ENCODE measurements at places on chromosomes 4 and X.

GRCh38 chrX:53442322-53442631 is 8.1 kb upstream of the HSD17B10 start:
- no peak for DNase-seq

- DNase-seq, result no peak
These were observed 40.9 kb downstream of the SEL1L3 start for GRCh38 chr4:25821899-25822298.

GRCh38 chrX:20680998-20681397 is 414.3 kb upstream of the RPS6KA3 start:
- no peak for DNase-seq

- DNase-seq, result no peak
These were observed 2.7 kb downstream of the FAT4 start for GRCh38 chr4:125317525-125317877.

DNA sequence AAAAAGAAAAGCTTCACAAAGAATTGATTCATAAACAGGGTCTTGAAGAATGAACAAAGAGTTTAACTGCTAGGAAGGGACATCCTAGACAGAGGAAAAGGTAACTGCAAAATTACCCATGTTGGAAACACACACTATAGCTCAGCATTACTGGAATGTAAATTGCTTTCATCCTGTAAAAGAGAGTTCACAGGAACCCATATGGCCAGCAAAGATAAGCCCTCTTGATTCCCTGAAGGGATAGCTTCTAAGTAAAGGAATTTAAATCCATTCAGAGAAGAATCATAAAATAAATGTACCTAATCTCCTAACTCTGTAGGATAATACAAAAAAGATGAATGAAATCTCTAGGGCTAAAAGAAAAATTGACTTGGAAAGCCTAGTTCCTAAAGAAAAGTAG is 107.1 kb upstream of the INTU start:
- DNase-seq, result no peak

DNA sequence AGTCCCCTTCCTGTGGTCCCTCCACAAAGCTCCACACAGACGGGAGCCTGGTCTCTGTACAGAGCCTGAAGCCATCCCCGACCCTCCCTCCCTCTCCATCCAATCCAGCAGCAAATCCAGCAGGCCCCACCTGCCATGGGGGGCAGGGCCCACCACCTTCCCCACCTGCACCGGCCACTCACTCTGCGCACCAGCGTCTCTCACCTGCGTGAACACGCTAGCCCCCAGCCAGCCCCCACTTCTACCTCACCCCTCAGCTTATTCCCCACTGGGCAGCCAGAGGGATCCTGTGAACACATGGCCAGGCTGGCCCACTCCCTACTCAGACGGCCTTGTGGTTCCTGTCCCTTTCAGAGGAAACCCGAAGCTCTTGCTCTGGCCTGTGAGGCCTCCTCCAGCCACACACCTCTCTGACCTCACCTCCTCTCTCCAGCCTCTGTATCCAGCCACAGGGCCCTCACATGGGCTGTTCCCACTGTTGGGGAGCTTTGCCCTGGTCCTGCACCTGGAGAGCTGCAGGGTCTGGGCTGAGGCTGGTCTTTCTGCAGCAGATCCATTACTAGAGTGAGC is 70.9 kb downstream of the WFS1 start:
- DNase-seq, result no peak

GRCh38 chrX:31433856-31434255 is 362.0 kb upstream of the FTHL17 start:
- no peak for DNase-seq

GRCh38 chrX:150887906-150888465 is 10.5 kb downstream of the CD99L2 start:
- DNase-seq, result no peak

DNA sequence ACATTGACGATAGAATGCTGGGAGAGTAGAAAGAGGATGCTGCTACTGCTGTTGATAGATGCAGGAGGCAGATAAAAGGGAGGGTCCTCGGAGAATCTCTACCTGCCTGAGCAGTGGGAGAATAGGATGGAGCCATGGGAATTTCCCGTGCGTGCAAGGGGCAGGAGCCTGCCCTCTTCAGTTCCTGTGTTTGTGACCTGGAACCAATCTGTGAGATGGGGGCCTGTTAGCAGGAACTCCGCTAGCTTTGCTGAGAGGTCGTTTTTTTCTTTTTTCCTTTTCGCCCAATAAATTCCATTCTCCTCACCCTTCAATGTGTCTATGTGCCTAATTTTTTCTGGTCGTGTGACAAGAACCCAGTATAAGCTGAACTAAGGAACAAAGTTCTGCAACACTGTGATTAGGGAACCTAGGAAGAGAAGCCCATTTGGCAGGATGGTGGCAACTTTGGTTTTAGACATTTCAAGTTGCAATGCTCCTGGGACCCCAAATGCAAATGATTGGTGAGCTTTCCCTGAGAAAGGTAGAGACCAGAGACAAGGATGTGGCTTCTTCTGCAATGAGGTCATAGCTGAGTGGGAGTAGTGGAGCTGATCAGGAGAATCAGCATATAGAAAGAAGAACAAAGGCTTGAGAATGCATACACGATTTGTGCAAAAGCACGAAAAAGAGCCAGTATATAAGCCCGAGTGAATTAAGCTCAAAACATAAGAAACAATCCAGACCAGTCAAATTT is 23.9 kb downstream of the SLC39A8 start:
- no peak for DNase-seq

DNA sequence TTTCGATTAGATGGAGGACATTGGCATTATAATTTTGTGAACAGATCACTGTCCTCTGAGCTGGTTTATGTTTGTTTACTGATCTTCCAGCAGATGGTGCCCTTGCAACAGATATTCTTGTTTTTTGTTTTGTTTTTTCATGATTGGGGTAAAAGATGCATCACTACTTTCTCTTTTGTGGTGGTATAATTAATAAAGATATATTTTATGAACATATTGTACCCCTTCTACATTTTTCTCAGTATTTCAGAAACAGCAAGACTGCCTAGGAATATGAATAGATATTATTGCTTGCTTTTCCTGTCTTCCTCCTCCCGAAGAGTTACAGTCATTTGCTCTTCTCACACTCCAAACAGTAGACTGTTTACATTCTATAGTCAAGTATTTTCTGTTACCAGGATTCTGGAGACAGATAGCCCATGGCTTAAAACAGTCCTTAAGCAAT is 905.2 kb downstream of the TRAM1L1 start:
- DNase-seq, result no peak

DNA sequence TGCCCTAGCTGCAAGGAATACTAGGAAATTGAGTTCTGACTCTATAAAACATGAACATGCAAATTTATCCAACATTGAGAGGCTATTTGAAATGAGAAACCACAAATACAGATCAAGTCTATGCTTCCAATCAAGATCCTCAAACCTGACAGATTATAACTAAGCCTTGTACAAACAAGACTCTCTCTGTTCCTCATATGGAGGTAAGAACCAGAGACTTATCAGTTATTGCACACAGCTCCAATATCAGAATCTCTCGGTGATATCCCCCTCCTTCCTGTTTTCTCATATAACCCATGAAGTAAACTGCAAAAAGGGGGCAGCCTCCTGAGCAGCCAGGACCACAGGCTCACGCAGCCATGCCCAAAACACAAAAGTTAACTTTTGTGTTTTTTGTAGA is 36.5 kb downstream of the FBXW7 start:
- no peak for DNase-seq

DNA sequence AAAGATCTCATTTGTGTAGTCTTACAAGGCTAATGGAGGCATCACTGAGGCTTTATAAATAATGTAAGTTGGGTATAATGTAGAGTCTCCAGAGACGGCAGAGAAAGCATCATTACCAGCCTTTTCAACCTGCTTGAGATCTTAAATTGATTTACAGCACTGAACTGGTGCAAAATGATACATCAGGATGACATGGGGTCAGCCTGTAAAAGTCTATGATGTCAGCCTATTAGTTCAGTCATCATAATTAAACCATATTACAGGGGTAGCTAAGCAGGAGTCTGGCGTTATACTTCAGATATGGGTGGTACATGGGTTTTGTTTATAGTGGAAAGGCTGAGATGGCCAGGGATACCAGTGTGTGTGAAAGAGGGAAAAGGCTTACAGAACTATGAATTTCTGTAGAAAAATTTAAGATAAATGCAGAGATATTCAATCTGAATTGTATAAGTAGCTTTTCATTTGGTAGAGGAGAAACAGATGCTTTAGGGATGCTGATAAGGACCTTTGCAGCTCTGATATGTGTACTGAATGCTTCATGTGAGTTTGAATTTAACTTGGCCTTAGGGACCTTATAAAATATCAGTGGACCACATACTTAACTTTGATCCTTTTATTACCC is 2.7 kb downstream of the SMAD1 start:
- DNase-seq, result no peak

GRCh38 chrX:153931748-153932147 is 3.1 kb downstream of the NAA10 start:
- no peak for DNase-seq

- DNase-seq, result no peak
These were observed 7.4 kb upstream of the HNRNPD start for GRCh38 chr4:82381235-82381634.

- DNase-seq, result no peak
These were observed 53.3 kb downstream of the WDFY3 start for GRCh38 chr4:84913176-84913575.

DNA sequence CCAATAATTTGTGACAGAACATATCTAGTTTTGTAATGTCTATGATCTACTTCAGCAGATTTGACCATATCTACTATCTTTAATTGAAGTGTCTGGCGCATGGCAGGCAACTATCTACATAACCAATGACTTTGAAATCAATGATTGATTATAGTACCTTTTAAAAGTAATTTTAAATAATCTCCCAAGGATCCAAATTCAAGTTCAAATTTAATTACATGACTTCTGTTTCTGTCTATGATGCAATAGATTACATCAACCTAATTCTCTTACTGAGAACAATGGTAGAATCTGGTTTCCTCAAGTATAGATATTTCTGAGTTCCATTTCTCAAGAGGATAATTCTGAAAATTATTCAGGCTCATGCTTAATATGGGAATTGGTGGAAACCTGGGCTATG is 177.4 kb upstream of the IL15 start:
- no peak for DNase-seq

DNA sequence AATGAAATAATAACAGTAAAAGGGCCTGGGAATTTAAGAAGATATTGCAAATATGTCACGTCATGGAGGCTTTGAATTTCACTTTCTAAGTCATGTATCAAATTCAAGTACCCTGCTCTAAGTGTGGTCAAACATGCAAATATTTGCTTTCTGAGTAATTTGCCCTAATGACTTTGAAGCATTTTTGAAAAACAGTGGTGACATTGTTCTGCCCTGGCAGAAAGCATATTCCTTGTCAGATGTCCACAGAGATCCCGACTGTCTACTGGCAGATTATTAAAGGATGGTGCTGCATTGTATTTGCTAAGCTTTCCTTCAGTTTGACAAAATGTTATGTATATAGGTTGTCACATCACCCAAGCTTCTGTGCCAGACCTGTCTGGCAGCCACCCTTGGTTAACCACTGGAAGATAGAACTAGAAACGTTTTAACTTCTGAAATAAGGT is 92.5 kb downstream of the ANK2 start:
- no peak for DNase-seq

DNA sequence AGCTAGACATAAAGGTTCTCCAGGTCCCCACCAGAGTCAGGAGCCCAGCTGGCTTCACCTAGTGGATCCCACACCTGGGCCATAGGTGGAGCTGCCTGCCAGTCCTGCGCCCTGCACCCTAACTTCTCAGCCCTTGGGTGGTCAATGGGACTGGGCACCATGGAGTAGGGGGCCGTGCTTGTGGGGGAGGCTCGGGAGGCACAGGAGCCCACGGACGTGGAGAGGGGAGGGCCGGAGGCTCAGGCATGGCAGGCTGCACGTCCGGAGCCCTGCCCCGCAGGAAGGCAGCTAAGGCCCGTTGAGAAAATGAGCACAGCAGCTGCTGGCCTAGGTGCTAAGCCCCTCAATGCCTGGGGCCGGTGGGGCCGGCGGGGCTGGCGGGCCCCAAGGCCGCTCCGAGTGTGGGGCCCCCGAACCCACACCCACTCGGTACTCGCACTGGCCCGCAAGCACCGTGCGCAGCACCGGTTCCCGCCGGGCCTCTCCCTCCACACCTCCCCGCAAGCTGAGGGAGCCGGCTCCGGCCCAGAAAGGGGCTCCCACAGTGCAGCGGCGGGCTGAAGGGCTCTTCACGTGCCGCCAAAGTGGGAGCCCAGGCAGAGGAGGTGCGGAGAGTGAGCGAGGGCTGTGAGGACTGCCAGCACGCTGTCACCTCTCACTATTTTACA is 291.1 kb downstream of the KLHL4 start:
- DNase-seq, result no peak

- DNase-seq, result peak; percentile 51
These were observed at the start of gene IGFBP7 for GRCh38 chr4:57109847-57110639. TSS of gene IGFBP7 (minus strand) at chr4:57110385. CDS start at chr4:57110351, 34 bp downstream.

- no peak for DNase-seq
These were observed 511.4 kb upstream of the ARX start for GRCh38 chrX:25527156-25527555.

- DNase-seq, result no peak
These were observed 6.0 kb upstream of the TBC1D9 start for GRCh38 chr4:140762202-140762601.

DNA sequence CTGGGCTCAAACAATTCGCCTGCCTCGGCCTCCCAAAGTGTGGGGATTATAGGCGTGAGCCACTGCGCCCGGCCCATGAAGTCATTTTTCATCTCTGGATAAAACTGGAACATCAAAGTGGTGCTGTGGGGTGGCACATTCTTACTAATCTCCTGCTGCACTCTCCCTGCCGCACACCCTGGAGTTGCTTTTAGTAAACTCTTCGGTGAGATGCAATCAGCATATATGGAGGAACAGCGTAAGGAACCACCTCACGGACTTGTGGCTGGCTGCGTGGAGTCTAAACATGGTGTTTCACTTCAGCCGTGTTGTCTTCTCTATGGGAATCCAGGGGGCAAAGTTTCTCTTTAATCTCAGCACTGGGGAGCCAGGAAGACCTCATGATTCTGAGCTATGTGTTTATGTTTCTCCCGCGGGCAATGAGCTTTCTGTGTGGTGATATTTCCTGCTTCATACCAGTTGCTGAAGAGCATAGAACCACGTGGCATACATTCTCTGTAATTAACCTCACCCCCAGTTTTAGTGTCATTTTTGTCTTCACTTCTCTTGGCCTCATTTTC is 2.1 kb upstream of the RHOH start:
- no peak for DNase-seq

- no peak for DNase-seq
These were observed 89.0 kb upstream of the C4orf50 start for GRCh38 chr4:6107114-6107791.

Data from KG1 (cell line).